Nephron progenitor cell (in vitro differentiated cells): ENCODE measurements at places on chromosomes 6 and 20.

DNA sequence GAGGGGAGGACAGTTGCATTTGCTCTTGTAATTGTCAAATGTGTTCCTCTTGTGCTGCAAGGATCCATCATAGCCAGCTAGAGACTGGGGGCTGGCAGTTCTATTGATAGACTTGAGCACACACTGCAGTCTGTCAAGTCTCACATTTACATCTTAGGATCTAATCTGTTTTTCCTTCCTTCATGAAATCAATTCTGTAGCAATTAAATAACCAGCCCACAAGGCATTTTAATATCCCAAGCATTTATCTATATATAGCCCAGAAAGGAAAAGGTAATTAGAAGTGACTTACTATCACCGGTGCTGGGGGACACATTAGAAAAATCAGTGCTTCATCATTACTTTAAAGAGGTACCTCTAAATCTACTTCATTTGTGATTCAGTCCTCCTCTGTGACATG is 143.0 kb upstream of the STXBP5 start:
- no peak for DNase-seq

- no peak for DNase-seq
Observed at GRCh38 chr20:57503035-57503658, 21.8 kb downstream of the CTCFL start.

DNA sequence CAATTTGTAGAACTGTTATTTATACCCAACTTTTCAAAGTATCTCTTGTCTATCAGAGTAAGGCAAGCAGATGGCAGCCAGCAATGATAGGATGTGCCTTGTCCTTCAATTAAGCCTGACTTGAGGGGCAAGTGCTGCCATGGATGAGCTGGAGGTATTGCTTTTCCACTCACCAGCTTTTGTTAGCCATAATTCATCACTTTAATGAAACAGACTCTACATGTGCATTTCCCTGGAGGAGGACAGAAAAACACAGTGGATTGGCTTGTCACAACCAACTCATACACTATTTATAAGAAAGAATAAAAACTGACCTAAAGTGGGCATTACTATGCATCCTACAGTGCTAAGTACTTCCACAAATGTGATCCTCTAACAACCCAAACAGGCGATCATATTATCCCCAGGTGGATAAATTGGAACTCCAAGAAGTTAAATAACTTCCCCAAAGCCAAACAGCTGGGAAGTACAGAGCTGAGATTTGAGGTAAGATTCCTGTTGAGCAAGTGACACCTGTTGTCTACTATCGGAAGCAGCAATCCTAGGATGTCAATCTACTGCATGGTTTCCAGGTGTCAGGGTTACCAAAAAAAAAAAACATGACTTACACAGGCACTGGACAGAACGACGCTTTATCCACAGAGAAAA is 73.9 kb upstream of the NRSN1 start:
- DNase-seq: no peak

DNA sequence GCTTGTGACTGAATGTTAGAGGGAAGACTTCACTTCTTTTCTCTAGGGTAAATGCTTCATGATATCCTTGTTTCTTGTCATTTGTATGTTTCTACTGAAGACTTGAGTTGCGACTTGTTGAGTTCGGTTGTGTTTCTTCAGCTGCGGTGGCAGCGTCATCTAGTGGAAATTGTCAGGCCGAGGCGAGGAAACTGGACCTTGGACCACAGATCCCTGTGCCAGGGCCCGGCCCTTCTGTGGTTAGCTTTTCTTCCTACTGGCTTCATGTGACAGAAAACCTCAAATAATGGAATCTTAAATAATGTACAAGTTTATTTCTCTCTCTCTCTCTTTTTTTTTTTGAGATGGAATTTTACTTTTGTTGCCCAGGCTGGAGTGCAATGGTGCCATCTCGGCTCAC is 12.4 kb downstream of the MTHFD1L start:
- DNase-seq: no peak

GRCh38 chr6:157728183-157728881 is 94.7 kb upstream of the SNX9 start:
- DNase-seq: no peak

DNA sequence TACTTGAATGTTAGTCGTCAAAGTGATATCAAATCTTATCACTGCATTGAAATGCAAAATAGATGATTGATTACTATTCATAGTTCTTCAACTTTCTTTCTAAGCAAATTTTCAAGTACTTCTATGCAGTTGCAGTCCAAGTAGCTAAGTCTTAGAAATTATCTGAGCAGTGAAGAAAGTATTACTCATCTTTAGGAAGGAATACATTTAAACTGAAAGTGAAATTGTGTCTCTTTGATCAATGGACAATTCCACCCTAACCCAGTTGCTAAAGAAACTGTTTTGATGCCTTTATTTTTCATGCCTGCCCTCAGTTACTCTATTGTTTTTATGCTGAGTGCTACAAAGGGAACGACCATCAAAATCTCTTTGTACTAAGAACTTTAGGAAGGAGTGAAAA is 337.4 kb downstream of the GRIK2 start:
- no peak for DNase-seq

DNA sequence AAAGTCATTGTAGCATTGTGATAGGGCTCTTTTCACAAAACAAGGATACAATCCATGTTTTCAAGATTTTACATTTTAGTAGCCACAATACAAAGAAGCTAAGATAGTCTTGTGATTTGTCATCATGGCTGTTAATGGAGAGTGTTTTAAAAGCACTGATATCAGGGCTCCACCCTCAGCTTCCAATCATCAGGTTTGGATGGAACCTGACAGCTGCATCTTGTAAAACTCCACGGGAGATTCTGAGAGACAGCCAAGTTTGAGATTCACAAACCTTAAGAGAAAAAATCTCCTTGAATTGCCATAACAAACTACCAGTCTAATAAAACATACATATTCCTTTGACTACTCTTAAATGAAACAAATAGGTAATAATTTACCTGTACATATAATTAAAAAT is 280.2 kb downstream of the ESR1 start:
- DNase-seq: no peak

GRCh38 chr20:63105211-63106107 is 98.7 kb upstream of the BHLHE23 start:
- no peak for DNase-seq

GRCh38 chr20:62030834-62031434 is 34.7 kb downstream of the TAF4 start:
- no peak for DNase-seq
